ENCODE measurements at places on chromosomes 12 and 14.

- DNase-seq = no peak
Measured at GRCh38 chr14:104596451-104596918, 8.1 kb downstream of the TMEM179 start.

GRCh38 chr12:6822426-6823135 lies 960 bp downstream of the GPR162 start:
- DNase-seq = no peak

- no peak for DNase-seq
Measured at GRCh38 chr14:59919570-59920377, at the start of gene LRRC9. Gene LRRC9, plus strand, starts transcription at chr14:59920144.

GRCh38 chr12:102814691-102815367 lies 102.2 kb downstream of the PAH start:
- no peak for DNase-seq

- no peak for DNase-seq
Measured at GRCh38 chr12:116631619-116632018, 72.4 kb downstream of the MAP1LC3B2 start.

- no peak for DNase-seq
Measured at GRCh38 chr14:91142214-91142668, 28.4 kb downstream of the DGLUCY start.

- DNase-seq = no peak
Measured at GRCh38 chr14:87264272-87264785, 728.7 kb downstream of the GALC start.

DNA sequence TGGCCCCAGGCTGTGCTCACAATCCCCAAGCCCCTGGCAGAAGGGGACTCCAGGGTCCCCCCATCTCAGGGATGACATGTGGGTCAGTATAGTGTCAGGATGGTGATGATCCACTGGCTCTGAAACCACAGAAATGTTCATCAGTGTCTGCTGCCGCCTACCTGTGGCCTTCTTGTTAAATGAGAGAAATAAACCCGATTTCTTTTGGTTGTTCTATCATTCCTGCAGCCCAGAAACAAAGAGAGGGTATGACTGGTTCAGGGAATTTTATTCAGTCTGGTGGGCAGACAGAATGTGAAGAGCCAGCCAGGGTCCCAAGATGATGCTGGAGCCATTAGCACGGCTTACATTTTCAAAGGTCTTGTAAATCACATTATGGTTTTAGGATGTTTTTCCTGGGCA lies 86.6 kb downstream of the CRADD start:
- no peak for DNase-seq

DNA sequence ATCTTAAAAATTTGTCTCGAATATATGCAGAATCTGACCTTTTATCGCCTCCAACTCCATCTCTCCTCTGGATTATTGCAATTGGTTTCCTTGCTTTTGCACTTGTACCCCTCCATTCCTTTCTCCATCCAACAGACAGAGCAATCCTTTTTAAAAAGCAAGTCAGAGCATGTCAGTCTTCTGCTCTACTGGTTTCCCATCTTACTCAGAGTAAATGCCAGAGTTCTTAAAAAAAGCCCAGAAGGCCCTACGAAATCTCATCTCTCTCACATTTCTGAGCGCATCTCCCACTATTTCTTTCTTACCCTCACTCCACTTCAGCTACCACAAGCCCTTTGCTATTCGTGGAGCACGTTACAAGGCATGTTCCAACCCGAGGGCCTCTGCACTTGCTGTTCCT lies 236.9 kb upstream of the DDHD1 start:
- DNase-seq = no peak

DNA sequence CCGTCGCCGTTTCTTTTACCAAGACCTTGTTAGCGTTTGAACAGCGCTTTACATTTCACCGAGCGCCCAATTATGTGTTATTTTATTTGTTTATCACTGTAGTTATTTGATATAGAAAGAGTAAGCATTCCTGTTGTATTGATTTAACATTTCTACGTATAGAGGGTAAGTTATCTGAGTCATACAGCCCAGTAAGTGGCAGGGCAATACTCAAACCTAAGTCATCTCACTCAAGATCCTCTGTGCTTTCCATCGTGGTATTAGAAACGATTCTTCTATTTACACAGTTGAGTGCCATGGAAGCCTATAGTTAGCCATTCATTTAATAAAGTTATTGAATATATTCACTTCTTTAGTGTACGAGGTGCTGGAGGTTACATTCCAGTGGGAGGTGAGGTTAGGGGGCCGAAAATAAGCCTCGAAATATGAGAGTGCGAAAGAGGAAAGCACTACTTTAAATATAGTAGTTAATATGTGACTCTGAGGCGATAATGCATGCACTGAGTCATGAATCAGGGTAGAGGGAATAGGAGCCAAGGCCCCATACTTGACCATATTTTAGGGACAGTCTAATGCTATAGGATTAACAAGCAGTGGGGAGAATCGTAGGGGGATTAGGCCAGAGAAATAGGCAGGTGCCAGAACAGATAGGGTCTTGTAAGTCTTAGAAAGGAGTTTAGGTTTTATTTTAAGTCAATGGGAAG lies 629 bp downstream of the RAD51AP1 start:
- no peak for DNase-seq

GRCh38 chr14:30655124-30655523 lies 33.0 kb downstream of the SCFD1 start:
- no peak for DNase-seq

DNA sequence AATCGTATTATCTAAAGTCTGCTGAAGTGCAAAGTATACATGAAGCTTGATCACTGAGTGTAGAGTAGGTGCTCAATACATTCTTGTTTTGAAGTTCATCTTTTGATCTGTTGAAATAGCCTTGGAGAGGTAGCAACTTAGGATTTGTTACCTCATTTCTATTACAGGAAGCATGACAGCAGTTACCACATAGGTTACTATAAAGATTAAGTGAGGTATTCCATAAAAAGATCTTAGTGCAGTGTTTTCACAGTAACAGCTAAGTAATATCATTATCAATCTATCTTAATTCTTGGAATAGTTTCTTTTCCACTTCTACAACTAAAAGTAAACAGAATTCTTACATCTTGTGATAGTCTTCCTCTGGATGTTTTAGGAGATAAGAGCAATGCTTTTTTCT lies 50.9 kb downstream of the BTBD7 start:
- DNase-seq = no peak

- DNase-seq = no peak
Measured at GRCh38 chr12:24039113-24039525, 89.6 kb upstream of the SOX5 start.
